ENCODE measurements at places on chromosomes 7 and 10.

GRCh38 chr7:37109016-37109683 is 339.5 kb downstream of the ELMO1 start:
- H3K4me1 ChIP-seq: no peaks in the 10 kb centered on the region
- no peaks in the 10 kb centered on the region for H3K27me3 ChIP-seq
- DNase-seq: no peak
- H3K4me3 ChIP-seq: no peak overlapping the region
- no peak overlapping the region for H3K27ac ChIP-seq

- H3K27ac ChIP-seq: no peak overlapping the region
- H3K4me3 ChIP-seq: no peak overlapping the region
- no peaks in the 10 kb centered on the region for H3K27me3 ChIP-seq
- no peak for DNase-seq
- no peaks in the 10 kb centered on the region for H3K4me1 ChIP-seq
Observed at GRCh38 chr7:36370046-36370445, 19.6 kb upstream of the ANLN start.

DNA sequence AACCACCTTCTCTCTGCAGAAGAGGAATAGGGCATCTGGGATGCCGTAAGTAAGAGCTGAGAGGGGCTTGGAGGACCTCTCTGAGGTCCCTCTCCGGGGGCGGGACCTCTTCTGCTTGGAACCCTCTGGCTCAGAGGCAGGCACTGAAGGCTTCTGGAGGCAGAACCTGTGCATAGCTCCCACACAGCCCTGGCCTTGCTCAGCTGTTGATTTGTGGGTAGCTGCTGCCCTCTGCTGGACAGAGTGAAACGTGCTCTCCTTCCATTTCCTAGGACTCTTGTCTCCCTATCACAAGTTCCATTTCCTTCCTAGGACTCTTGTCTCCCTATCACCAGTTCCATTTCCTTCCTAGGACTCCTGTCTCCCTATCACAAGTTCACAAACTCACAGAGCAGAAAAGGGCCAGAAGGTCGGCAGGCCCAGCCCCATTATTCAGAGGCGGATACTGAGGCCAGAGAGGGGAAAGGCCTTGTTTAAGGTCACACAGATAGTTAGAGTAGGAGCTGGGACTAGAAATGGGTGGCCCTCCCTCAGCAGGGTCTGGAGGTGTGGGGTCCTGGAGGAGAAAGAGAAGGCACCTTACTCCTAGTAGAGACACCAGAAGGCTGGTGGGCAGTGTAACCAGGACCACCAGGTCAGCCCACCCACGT is 30.3 kb upstream of the GARS1 start:
- H3K4me3 ChIP-seq: no peak overlapping the region
- H3K4me1 ChIP-seq: no peaks in the 10 kb centered on the region
- H3K27ac ChIP-seq: peak overlapping the region; percentile 86
- no peaks in the 10 kb centered on the region for H3K36me3 ChIP-seq
- DNase-seq: peak; percentile 79

DNA sequence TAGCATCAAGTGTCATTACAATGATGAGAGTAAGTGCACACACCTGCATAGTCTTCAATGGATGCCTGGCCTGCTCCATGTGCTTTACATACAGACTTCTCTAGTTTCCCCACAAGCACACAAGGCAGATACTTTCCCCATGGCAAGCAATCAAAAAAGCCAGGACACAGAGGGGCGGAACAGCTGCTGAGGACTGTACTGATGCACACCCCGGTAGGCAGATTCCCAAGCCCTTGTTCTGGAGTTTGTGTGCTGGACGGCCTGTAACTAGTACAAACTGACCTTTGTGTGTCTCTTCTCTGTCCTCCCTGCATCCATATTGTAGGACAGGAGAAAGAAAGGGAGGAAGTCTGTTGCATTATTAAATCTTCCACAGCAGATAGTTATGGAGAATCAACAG is 25.8 kb downstream of the UBE2D4 start:
- H3K4me3 ChIP-seq: no peak overlapping the region
- H3K4me1 ChIP-seq: no peaks in the 10 kb centered on the region
- no peak overlapping the region for H3K27ac ChIP-seq
- no peak for DNase-seq
- H3K36me3 ChIP-seq: no peaks in the 10 kb centered on the region

DNA sequence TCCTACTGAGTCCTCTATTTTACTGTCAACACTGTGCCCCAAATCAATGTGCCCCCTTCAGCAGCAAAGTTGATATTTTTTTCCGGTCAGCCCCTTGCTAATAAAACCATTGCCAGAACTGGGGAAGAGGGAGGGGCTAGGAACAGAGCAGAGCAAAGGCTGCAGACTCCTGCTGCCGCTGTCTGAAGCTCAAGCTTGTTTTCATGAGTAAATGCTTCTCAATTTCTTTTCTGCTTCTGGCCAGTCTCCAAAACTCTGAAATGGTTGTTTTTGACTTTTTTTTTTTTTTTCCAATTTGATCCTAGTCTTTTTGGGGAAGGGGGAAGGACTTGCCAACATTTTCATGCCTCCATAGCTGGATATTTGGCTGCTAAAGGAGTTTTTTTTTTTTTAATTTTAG is 26.7 kb upstream of the PROSER2 start:
- no peak overlapping the region for H3K4me3 ChIP-seq
- H3K36me3 ChIP-seq: no peaks in the 10 kb centered on the region
- H3K27me3 ChIP-seq: no peaks in the 10 kb centered on the region
- H3K27ac ChIP-seq: no peak overlapping the region
- no peak for DNase-seq

GRCh38 chr10:59523851-59524250 is 161.5 kb upstream of the FAM13C start:
- H3K36me3 ChIP-seq: no peaks in the 10 kb centered on the region
- DNase-seq: no peak
- no peak overlapping the region for H3K4me3 ChIP-seq
- H3K4me1 ChIP-seq: no peaks in the 10 kb centered on the region

GRCh38 chr10:49162761-49163310 is 25.4 kb downstream of the TMEM273 start:
- no peaks in the 10 kb centered on the region for H3K4me1 ChIP-seq
- H3K36me3 ChIP-seq: no peaks in the 10 kb centered on the region
- no peak for DNase-seq

Data from breast epithelium (tissue), 4 donors.